ENCODE measurements at places on chromosomes 16 and 17.

GRCh38 chr16:83733301-83733700, 74.5 kb upstream of the HSBP1 start:
- no peak for DNase-seq

DNA sequence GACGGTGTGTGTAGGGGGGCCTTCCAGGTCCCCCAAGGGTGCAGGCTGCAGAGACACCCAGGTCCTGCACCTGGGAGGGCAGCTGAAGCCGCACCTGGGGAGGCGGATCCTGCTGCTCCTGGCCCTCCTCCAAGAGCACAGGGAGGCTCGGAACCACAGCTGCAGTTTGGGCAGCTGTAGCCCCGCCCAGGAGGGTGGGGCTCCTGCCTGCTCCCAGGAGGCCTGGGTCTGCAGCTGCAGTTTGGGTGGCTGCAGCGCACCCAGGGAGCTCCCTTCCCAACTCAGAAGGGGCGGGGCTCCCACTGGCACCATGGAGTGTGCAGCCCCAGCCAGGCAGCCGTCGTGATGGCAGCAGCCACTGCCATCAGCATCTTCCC, 69.4 kb upstream of the NKD1 start:
- no peak for DNase-seq

DNA sequence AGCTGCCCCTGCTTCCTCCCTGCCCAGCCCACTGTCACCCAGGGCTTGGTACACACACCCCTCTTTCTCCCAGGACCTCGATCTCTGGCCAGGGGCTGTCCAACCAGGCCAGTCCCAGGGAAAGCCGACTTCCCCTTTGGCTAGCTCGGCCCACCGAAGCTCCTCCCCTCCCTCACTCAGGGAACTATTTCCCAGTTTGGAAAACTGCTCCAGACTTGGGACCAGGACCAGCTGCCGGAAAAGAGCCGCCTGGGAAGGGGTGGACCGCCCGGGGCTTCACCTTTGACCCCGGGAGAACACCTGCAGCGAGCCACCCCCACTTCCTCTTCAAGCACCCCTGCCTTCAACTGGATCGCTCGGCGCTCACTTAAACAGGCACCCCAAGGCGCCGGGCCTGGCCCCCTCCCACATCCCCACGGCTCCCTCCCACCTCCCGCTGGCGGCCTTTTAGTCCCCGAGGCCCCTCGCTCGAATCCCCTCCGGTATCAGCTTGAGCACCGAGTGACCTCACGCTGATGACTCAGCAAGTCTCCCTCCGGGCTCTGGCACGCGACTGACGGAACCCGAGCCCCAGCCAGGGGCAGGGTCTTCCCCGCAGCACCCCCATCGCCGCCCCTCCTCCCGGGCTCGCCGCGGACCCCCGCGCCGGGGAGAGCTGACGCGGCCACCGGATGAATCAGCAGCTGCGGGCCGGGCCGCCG, 934 bp downstream of the MAFG start:
- DNase-seq = peak; percentile 69

- peak; percentile 95 for DNase-seq
Measured at GRCh38 chr17:76397687-76398522, 13.5 kb downstream of the SPHK1 start.

GRCh38 chr17:30570191-30570590, 93.0 kb downstream of the GOSR1 start:
- DNase-seq = no peak

DNA sequence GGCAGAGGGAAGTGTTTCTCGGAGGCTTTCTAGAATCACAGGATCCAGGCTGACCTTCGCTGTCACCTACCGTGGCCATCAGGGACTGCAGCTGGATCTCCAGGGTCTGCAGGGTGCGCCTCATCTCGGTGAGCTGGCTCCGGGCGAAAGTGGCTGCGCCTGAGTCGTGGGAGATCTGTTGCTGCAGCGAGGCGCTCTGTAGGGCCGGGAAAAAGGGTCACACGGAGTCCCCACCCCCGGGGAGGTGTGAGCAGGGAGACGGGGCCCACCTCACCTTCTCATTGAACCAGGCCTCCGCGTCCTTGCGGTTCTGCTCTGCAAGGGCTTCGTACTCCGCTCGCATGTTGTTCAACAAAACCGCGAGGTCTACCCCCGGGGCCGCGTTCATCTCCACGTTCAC, 2.9 kb downstream of the KRT28 start:
- DNase-seq = no peak

DNA sequence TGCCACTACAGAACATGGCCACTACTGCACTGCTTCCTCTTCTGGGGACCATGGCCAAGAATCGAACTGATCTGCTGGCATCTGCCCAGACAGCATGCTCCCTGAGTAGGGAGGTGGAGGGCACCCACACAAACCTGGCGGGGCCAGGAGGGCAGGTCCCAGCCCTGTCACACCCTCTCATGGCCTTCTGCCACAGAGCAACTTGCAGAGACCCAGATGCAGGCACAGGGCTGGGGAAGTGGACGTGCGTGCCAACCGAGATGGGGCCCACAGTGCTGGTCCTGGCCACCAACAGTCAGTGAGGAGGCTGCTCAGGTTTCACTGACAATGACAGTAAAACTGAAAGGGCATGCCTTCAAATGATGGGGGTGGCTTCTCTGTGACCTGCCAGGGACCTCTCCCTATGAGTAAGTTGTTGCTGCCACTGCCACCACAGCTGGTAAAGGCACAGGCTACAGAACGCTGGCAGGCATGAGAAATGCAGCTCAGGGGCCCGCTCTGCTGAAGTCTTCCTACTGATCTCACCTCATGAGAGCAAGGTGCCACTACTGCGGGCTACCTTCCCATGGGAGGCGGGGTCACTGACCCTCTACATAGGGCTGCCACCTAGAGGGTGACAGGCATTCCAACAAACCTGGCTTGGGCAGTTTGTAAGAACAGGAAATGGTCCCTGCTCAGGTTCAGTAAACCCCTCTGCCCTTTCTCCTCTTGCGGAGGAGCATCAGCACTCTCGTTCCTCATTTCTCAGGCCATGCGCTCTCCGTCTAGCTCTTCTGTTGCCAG, 15.5 kb downstream of the HIC1 start:
- DNase-seq = no peak

GRCh38 chr16:54437921-54438320, 151.3 kb upstream of the IRX3 start:
- no peak for DNase-seq

Data from nephron progenitor cell (in vitro differentiated cells).